Urinary bladder (tissue), 4 donors: ENCODE measurements at places on chromosomes 7 and 10. TPM values are rescaled to one million over a fixed set of nuclear protein-coding genes. Genes with fewer than 3 reads are reported as not detected.

GRCh38 chr7:125184801-125185200 is 255.2 kb upstream of the POT1 start:
- DNase-seq = no peak

GRCh38 chr10:70145166-70145665 is 1.3 kb downstream of the TYSND1 start:
- DNase-seq = no peak

Gene ANKRD26
- polyA plus RNA-seq = 2.5 TPM

GRCh38 chr10:75841266-75841665 is 409.8 kb downstream of the LRMDA start:
- DNase-seq = no peak

GRCh38 chr10:72316748-72317435 is 37.8 kb downstream of the DNAJB12 start:
- DNase-seq = no peak

GRCh38 chr7:77691892-77692491 is 4.3 kb upstream of the RSBN1L start:
- no peak for DNase-seq

DNA sequence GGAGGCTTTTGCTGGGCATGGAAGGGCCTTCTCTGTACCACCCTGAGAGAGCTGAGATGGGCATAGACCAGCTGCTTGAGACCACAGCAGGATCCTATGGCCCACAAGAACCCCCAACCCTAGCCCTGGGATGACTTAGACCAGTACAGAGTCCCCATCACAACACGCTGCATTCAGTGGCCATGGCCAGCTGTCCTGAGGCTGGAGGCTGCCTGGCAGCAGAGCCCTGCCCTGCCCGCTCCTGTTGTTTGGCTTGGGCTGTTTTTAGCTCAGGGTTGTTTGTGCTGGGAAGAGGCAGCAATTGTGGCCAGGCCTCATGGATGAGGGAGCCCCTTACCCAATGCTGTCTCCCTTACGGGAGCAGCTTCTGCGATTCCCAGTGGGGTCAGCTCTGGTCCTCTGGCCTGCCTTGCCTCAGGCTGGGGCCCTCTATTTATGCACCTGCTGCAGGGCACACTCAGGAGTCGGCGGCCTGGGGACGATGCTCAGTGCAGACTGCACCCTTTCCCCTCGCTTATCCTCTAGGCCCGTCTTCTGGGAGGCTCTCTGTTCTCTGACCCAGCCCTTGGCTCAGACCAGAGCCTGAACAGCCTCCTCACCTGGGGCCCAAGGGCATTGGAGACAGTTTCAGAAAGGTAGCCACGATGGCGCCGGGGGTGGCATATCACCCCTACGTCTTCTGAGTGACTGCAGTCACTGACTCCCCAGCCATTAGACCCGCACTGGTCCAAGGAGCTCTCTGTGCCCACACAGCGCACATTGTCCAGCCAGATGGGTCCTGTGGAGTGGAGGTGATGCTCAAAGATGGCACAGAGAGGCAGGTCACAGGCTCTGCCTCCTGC is 6.3 kb downstream of the LOXL4 start:
- DNase-seq = no peak

DNA sequence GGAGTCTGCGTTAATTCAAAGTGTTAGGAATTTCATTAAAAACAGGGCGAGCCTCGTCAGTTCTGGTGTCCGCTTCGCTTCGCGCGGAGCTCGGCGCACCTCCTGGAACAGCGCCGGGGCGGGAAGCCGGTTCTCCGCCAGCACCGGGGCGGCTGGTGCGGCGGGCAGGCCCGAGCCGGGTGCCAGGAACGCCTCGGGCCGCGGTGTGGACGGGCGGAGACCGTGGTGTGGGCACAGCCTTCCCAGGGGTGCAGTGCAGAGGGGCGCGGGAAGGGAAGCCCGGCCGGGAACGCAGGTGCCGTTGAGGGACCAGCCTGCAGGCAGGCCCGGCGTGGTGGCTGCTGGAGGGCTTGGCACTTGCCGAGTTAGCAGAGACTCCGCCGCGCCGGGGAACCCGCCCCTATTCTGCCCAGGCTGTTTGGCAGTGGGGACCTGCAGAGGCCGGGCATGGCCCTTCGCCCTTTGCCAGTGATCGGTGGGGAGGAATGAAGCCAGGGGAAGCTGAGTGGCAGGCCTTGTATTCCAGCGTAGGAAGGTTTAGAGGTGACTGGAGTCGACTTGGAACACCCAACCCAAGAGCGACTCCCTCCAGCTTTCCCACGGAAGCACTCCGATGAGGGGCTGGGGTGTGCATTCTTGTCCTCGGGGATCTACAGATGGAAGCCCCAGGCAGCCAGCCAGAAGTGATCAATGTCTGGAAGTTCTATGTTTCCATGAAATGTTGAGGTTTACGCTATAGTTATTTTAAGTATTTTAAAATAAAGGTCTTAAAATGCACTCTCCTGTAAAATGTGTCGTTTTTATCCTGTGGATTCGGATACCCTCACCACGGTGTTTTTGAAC is 945 bp upstream of the RHEB start:
- DNase-seq = no peak
